ENCODE measurements at places on chromosomes 4 and X.
A peak's percentile ranks its signal among the peaks of the same experiment; 100 is the strongest.

- no peak for DNase-seq
Measured at GRCh38 chr4:1061760-1062159, 50.3 kb downstream of the FGFRL1 start.

- no peak for DNase-seq
Measured at GRCh38 chr4:56703378-56703777, 22.3 kb upstream of the HOPX start.

GRCh38 chr4:148514581-148514980, 72.4 kb upstream of the NR3C2 start:
- DNase-seq: no peak

DNA sequence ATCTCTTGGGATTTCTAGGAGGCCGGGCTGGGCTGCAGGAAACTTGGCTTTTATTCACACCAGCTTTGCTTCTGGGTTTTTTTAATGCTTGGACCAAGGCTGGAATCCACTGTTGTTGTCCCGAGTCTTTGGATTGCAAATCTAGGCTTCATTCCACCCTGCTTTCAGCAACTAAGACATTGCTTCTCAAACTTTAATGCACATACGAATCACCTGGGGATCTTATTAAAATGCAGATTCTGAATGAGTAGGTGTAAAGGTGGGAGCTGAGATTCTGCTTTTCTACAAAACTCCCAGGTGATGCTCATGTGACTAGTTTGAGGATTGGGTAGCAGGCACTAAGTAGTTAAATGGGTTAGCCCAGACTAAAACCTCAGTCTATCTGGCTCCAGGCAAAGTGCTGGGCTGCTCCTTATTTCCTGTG, 39.2 kb upstream of the GPC4 start:
- DNase-seq: no peak

- no peak for DNase-seq
Measured at GRCh38 chr4:86640469-86640868, 46.4 kb downstream of the PTPN13 start.

- DNase-seq: no peak
Measured at GRCh38 chr4:2390146-2390545, 28.3 kb downstream of the ZFYVE28 start.

DNA sequence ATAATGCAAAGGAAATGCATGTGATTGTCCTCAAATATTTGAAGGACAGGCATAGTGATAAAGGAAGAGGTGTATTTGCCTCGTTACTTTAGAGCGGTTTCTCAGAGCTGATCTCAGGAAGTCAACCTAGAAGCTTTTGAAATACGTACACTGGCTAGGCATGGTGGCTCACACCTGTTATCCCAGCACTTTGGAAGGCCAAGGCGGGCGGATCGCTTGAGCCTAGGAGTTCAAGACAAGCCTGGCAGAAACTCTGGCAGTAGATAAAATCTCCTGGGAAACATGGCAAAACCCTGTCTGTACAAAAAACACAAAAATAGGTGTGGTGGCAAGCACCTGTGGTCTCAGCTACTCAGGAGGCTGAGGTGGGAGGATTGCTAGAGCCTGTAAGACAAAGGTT, 24.9 kb downstream of the SMARCAD1 start:
- no peak for DNase-seq

DNA sequence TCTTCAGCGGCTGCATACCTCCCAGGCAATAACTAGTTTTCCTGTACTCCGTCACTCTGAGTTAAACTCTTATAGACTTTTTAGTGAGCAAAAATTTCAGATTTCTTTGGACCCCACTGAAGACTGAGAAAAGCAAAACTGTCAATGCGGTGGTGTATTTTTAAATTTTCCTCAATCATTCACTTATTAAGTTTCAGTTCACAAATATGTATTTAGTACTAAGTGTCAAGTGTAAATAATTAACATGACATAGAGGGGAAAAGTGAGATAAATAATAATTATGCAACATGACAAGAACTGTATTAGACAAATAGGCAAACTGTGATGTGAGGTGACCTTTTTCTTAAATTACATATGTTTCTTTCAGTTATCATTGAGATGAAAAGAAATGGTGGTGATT, 124.4 kb downstream of the NAF1 start:
- DNase-seq: no peak

- DNase-seq: peak; percentile 8
Measured at GRCh38 chrX:12771445-12772069, 19.7 kb upstream of the PRPS2 start.

DNA sequence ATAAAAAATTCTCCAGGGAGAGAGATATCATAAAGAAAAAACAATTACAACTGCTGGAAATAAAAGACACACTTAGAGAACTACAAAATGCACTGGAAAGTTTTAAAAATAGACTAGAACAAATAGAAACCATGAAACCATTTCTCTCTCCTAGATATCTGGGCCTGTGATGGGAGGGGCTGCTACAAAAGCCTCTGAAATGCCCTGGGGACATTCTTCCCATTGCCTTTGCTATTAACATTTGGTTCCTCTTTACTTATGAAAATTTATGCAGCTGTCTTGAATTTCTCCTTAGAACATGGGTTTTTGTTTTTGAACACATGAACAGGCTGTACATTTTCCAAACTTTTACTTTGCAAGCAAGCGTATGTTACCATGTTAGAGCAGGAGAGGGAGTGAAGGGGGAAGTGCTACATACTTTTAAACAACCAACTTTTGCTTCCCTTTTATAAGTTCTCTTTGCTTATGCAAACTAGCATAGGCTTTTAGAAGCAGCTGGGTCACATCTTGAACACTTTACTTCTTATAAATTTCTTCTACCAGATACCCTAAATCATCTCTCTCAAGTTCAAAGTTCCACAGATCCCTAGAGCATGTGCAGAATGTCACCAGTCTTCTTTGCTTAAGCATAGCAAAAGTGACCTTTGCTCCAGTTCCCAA, 47.9 kb upstream of the PACRGL start:
- DNase-seq: no peak

DNA sequence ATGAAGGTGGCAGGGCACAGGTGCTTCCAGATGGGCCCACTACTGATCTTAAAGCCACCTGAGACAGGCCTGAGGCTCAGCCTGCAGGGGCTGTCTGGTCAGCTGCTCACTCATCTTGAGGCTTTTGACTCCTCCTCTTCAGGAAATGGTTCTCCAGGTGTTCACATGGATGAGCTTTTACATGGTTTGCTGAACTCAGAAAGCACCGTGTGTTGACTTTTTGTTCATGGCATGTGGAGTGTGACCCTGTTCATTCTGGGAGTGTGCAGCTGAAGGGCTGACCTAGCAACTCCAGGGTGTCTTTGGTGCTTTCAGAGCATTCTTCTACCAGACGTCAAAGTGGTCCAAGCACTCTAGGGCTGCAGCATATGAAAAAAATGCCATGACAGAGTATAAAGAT, 111.1 kb downstream of the CCNG2 start:
- DNase-seq: no peak

GRCh38 chr4:29588617-29589016, 1131.6 kb upstream of the PCDH7 start:
- no peak for DNase-seq

- DNase-seq: no peak
Measured at GRCh38 chr4:125492957-125493356, 178.2 kb downstream of the FAT4 start.

- DNase-seq: no peak
Measured at GRCh38 chr4:108891896-108892590, 129.2 kb upstream of the ETNPPL start.

GRCh38 chr4:126604268-126604867, 1028.4 kb upstream of the INTU start:
- peak; percentile 55 for DNase-seq

- no peak for DNase-seq
Measured at GRCh38 chrX:97234471-97235081, 350.9 kb downstream of the RPA4 start.

DNA sequence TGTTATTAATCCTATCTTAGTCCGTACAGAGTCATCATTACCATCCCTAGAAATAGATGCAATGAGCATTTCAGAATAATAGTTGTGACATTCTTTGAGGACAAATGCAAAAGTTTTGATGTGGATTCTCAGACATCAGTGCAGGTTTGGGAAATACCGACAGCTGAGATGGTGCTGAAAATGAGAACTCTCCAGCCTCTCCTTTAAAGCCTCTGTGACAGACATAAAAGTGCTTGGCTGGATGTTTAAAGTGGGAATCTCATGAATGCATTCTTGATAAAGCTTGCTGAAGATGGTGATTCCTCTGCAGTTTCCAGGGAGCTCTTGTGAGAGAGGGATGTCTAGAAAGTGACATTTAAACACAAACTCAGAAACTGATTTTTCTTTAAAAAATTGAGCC, 35.0 kb upstream of the SLC7A11 start:
- no peak for DNase-seq

GRCh38 chrX:37754516-37754915, 25.3 kb upstream of the CYBB start:
- DNase-seq: no peak

- no peak for DNase-seq
Measured at GRCh38 chr4:180675359-180675650, 1567.9 kb upstream of the TENM3 start.

DNA sequence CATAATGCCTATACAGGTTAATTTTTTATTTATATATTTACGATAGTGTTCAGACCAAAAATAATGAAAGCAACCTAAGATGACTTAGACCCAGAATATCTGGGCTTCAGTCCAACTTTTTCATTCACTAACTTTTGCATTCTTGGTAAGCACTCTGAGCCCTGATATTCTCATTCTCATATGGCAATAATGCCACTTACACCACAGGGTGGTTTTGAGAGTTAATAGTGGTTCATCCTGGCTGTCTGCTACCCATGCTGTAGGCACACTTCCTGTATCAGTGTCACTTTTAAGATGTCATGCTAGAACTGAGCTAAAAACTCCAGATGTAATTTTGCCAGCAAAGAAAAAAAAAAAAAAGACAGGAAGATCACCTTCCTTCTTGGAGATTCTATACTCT, 508.7 kb upstream of the FMR1 start:
- no peak for DNase-seq

- DNase-seq: no peak
Measured at GRCh38 chr4:4433941-4434340, 47.0 kb downstream of the NSG1 start.

GRCh38 chr4:25873632-25874129, 10.9 kb upstream of the SEL1L3 start:
- no peak for DNase-seq

GRCh38 chr4:125729171-125729570, 414.4 kb downstream of the FAT4 start:
- DNase-seq: no peak

DNA sequence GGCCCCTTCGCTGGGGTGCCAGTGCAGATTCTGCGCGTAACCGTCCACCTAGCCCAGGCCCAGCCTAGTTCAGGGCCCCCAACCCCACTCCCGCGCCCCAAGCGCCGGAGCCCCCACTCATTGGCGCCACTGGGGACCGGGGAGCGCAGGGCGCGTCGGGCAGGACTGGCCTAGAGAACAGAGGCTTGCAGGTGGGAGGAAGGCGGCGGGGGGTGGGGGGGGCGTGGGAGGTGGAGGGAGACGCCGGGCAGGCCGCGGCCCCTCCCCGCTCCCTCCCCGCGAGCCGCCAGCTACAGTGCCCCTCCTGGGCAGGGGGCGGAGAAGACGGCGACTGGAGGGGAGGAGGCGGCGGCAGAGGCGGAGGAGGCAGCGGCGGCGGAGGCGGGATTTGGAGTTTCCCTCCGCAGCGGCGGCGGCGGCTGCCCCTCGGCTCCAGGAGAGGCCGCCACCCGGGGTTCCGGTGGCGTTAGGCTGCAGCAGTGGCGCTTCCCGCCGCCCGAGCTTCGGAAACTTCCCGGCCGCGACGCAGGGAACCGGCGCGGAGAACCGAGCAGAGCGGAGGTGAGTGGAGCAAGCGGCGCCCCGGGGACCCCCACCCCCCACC, 4.8 kb upstream of the DUSP9 start:
- DNase-seq: no peak

- no peak for DNase-seq
Measured at GRCh38 chr4:77142646-77143028, 14.4 kb upstream of the CCNG2 start.

DNA sequence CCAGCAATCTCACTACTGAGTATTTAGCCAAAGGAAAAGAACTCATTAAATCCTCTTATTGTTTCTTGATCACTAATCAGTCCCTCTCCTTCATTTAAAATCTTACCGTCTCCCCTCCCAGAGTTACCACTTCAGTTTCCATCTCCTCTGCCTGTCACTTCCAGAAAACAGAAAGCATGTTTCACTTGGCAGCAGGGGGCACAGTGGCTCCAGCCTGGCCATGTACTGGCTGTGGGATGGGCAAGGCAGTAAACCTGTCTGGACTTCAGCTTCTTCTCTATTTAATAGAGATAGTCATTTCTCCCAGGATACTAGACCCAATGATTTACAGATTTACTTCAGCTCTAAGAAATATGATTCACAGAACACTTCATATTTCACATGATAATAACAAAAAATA, 63.2 kb downstream of the CD40LG start:
- peak; percentile 29 for DNase-seq

- DNase-seq: no peak
Measured at GRCh38 chrX:122026665-122027064, 979.3 kb downstream of the GLUD2 start.

DNA sequence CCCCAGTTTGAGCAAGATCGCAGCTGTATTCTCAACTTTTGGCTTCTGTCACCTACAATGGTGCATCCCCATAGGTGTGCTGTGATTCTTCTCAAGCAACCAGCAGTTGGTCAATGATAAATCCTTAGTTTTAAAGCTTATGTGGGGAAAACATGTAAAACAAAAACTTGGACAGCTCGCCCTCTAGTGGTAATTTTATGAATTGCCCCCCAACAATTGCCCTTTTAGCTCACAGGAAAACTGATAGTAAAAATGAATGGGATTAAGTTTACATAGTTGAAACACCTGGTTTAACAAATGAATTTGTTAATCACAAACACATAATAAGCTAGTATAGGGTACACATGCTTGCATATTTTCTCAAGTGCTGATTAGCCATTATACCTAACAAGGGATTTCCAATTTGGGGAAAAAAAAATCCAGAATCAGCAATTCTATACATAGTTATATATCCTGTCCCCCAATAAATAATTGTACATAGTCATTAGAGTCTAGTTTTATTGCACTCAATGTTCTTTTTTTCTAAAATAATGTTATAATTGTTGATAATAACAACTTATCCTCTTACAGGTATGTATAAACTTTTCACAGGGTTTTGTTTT, 30.1 kb downstream of the TEX13A start:
- peak; percentile 30 for DNase-seq

GRCh38 chr4:35925806-35926205, 318.5 kb downstream of the ARAP2 start:
- no peak for DNase-seq

DNA sequence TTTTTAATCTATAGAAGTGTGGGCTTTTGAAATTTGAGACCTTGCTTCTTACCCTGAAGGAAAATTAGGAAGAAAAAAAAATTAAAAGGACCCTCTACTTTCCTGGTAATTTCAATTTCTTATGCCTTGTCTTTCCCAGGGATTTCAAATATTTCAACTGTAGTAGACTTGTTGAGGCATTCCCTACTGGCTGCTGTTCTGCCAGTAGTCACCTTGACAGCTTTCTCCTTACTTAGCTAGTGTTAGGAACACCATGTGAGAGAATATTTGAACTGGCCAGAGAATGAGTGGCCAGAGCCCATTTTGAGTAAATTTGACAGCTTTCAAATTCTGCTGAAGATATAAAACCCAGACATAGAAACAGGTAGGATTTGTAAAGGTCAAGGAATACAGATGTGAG, 24.0 kb upstream of the GBA3 start:
- no peak for DNase-seq
